Stimulated activated CD4-positive, alpha-beta T cell treated with anti-CD3 and anti-CD28 coated beads, Interleukin-15, amount 100 ng/mL, for 24 hours (primary cell): ENCODE measurements at places on chromosomes 1 and 21.

DNA sequence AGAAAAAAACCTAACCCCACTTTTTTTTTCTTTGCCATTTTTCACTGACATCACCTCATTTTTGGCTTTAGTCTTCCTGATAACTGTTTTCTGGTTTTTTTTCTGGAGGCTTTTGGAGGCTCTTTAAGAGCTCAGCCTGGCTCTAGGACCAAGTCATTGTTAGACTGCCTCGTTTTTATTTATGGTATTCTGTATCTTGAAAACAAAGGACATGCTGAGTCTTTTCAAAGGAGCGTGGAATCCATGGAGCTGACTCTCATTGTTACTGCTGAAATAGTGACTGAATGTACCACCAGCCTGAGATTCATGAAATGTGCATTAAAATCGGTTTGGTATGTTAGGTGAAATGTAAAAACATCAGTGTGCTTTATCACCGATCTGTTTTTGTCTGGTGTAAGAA is 28.0 kb downstream of the RASAL2 start:
- no peak for DNase-seq

GRCh38 chr1:103265551-103265950 is 157.2 kb upstream of the COL11A1 start:
- no peak for DNase-seq

GRCh38 chr21:35208810-35209517 is 159.9 kb upstream of the RUNX1 start:
- DNase-seq: no peak

GRCh38 chr1:52579415-52579814 is 22.8 kb upstream of the GPX7 start:
- DNase-seq: no peak

GRCh38 chr1:185929776-185930175 is 195.6 kb downstream of the HMCN1 start:
- DNase-seq: no peak

GRCh38 chr1:234004591-234004990 is 100.1 kb downstream of the SLC35F3 start:
- no peak for DNase-seq

GRCh38 chr1:32900371-32900955 is 726 bp downstream of the TMEM54 start:
- no peak for DNase-seq

GRCh38 chr1:85584264-85584781 is 3.8 kb downstream of the CCN1 start:
- no peak for DNase-seq

DNA sequence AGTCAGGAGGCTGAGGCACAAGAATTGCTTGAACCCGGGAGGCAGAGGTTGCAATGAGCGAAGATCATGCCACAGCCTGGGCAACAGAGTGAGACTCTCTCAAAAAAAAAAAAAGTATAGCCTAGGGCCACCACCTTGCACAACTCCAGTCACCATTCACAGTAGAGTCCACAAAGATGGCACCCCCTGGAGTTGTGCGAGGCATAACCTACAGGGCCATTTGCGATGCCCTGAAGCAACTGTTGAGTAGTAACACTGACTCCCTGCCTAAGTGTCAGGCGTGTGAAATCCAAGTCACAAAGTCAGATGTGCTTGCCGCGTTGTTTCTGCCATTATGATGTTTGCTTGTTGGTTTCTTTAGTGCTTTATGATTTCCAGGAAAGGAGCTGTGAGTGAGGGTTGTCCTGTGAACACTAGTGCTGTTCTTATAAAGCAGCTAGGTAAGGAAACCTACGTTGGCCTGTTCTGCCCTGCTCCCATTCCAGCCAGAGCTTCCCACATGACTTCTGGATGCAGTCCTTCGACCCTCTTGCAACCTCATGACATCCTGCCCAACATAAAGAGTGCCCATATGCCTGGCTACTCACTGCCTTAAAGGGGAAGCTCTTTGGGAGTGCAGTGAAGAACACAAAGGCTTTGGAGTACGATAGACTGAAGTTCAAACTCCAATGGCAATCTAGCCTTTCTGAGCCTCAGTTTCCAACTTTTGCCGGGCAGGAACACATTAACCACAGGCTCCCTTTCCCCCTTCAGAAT is 29.8 kb downstream of the FHAD1 start:
- no peak for DNase-seq

GRCh38 chr1:94024104-94024792 is 96.7 kb downstream of the ABCA4 start:
- DNase-seq: no peak

DNA sequence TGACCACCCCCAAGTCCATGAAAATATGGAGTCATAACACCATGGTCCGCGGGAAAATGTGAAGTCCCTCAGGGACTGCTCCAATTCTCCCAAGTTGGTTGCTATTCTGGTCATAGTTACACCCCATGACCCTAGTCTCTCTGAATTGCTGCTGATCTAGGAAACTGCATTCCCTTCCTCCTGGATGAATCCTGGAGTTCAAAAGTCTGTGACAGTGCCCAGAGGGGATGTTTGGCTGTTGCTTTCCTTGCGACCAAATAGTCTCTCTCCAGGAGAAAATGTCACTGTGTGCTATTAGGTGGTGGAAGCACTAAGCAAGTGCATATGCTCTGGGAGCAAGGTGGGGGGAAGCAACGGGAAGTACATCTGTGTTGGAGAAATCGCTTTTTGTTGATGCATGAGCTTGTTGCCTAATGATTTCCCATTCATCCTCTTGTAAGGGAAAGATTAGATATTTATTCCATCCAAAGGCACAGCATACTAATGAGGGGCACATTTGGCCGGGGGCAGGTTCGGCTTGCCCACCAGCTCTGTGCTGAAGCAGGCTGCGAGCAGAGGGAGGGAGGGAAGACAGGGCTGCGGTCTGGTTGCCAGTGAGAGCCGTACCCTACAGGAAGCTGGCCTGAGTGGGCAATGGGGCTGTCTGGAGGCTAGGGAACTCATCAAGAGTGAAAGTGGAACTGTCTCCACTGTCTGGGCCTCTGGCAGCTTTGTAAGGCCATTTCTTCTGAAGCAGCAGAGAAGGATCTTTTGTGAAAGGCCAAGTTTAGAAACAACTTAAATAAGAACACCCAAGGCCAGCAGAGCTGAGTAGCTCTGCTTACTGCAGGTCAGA is 27.2 kb downstream of the SYT6 start:
- no peak for DNase-seq

DNA sequence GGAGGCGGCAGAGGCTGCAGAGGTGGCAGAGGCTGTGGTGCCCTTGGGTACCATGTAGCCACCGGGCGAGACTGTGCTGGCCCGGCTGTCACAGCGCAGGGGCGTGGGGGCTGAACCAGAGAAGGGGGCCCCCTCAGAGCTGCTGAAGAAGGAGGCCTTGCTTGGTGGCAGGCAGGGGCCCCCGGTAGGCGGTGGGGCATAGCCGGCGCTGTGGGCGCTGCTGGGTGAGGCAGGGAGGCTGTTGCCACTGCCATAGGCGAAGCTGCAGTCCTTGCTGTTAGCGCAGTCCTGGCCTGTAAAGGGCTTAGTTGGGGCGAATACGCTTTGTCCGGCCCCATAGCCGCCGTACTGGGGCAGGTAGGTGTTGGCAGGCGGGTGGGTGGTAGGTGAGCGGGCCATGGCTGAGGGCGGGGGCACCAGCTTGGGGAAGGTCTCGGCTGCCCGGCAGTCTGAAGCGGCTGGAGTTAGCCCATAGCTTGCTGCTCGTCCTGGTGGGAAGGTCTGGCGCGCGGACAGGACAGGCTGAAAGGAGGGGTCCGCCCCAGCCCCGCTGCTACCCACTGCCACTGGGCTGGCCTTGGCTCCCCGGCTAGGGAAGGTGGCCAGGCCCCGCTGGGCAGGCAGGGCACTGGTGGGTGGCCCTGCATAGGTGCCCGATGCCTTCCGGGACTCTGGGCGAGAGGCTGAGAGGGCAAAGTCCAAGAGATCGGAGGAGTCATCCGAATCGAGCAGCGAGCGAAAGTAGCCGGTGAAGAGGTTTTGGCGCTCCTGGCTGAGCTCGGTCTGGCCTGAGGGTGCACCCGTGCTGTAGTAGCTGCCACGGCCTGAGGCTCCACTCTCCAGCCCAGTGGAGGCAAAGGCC is 54.9 kb downstream of the AHDC1 start:
- DNase-seq: no peak

- no peak for DNase-seq
Measured at GRCh38 chr21:46518983-46519583, 60.4 kb downstream of the DIP2A start.

DNA sequence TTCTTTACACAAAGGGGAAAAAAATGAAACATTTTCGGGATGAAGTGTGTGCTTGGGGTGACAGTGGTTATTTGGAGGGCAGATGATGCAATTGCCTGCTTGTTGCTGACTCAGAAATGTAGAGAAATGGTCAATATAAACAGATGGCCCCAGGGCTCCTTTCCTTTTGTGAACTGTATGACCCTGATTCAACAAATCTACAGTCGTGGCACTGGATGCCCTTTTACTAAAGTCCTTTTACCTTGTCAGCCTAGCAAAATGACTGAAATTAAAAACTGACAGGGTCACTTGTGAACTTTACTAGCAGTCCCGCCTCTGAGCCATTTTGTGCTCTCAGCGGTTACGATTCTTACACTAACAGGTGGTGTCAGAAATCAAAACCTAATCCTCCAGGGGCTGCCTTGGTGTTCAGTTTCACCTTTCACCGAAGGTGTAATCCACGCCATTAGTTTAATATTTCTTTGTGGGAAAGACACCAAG is 49.8 kb downstream of the GREM2 start:
- no peak for DNase-seq

DNA sequence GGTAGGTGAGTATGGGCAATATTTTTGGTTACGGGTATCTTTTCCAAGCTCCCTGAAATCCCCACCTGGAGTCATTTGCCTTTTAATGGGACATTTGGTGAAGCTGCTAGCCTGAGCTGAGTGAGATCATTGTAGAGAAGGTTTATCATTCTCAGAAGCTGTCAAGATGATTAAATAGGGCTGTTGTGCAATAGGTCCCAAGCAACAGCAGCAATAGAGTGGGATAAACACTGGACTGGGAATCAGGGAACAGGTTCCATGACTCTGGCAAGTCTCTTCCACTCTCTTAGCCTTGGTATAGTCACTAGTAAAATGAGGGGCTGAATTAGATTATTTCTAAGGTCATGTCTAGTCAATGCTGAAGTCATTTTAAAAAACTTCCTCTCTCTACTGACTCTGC is 30.3 kb upstream of the FAM78B start:
- no peak for DNase-seq

- no peak for DNase-seq
Measured at GRCh38 chr1:152646656-152647055, 16.5 kb upstream of the LCE2D start.

GRCh38 chr1:199550199-199551065 is 477.1 kb upstream of the NR5A2 start:
- no peak for DNase-seq

- DNase-seq: no peak
Measured at GRCh38 chr21:44944596-44944995, 4.8 kb downstream of the SLX9 start.

- DNase-seq: no peak
Measured at GRCh38 chr1:38561725-38562124, 297.8 kb downstream of the RRAGC start.

DNA sequence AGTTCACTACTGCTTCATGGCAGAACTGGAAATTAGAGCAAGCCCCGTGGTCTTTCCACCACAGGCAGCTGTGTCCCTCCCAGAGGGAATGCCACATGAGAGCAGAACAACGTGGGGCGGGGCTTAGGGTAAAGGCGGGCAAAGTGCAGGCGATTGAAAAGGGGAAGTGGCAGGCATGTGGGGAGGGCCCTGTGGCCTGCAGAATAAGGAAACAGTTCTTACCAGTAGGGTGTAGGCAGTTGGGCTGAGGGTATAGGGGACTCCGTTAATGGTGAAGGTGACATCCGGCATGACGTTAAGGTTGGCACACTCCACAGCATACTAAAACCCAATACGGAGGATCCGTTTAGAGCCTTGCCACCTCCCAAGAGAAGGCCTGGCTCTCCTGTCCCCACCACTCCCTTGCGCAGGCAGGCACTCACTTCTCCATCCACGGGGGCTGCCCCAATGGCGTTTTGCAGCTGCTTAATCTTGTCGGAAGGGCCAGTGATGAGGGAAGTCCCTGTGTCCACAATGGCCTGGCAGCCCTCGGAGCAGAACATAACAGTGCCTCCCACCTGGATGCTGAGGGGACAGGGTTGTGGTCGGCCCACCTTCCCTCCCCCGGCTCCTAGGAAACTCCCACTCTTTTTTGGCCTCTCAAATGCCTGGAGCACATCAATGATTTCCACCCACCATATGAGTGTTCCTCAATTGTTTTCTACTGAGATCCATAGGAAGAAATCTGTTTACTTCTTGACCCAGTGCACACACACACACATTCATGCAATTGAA is 9.1 kb upstream of the RAB7B start:
- peak; percentile 54 for DNase-seq

DNA sequence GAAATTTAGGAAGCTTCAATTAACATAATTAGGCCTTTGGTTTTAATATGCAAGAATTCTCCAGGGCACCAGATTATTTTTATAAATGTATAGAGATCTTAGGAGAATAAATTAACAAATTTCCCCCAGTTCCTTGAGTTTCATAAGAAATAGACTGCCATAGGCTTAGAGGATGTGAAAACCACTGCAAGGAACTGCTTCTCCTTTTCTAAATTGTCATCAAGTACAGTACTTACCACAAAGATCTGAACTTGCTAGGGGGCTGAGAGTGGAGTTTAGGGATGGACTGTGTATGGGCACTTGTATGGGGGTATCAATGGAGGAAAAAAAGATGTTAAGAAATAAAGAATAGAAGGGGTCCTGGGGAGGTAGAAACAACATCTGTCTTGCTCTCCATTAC is 31.1 kb downstream of the LHX8 start:
- DNase-seq: no peak
